ENCODE measurements at places on chromosomes 6 and 20.

- DNase-seq = no peak
These were observed 153.0 kb downstream of the LPA start for GRCh38 chr6:160510976-160511617.

DNA sequence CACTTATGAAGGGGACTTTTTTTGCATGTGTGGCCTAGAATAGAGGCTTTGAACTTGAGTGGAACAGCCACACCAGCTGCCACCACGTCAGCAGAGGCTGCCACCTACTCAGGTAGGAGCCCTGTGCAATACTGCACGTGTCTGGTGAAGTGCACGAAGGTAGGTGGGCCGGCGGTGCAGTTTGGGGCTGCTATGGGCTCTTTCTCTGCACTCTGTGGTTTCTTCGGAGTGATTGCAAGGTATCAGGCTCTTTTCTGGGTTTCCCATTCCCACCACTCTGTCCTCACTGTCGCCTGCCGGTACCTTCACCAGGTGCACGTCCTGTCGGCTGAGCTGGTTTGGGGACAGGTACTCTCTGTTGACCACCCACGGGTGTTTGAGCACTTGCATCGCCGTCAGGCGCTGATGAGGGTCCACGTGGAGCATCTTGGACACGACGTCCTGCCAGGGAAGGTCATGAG lies 30.8 kb upstream of the MPC1 start:
- DNase-seq = no peak

DNA sequence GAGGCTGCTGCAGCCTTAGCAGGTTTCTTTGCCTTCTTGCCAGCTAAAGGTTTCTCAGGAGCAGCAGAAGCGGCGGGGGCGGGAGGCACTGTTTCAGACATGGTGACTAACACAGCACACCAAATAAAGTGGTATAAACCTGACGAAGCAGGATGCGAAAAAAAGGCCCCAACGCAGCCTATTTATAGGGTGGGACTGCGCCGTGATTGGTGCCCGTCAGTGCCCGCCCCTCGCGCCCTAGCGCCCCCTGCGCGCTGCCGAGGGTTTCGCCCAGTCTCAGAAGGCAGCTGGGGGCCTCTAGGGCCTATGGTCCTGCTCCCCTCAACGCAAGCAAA lies 55.0 kb downstream of the TRIM38 start:
- no peak for DNase-seq

GRCh38 chr20:35215066-35215956 lies 11.2 kb upstream of the MMP24 start:
- DNase-seq = no peak

GRCh38 chr6:44131892-44132291 lies 4.5 kb downstream of the TMEM63B start:
- DNase-seq = no peak

DNA sequence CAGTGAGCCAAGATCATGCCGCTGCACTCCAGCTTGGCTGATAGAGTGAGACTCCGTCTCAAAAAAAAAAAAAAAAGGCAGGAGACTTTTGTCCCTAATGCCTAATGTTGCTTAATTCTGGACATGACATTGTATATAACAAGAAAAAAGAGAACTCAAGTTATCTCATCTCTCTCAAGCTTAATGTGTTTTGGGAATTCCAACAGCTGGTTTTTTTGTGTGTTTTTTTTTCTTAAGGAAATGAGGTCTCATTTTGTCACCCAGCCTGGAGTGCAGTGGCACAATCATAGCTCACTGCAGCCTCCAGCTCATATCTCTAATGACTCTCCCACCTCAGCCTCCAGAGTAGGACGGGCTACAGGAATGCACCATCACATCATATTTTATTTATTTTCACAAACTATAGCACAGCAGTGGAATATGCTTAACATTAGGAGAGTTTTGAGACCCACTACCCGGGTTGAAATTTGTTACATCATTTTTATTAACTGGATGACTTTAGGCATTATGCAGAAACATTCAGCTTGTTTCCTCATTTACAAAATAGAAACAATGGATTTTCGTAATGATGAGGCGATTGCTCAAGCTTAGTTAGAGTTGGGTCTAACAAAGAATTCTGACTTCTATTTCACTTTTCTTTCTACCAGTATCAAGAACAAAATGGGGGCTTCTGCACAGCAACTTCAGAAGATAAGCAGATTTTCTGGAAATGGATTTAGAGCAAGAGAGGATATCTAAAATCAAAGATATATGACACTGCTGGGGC lies 104.1 kb upstream of the BTN3A2 start:
- DNase-seq = no peak

DNA sequence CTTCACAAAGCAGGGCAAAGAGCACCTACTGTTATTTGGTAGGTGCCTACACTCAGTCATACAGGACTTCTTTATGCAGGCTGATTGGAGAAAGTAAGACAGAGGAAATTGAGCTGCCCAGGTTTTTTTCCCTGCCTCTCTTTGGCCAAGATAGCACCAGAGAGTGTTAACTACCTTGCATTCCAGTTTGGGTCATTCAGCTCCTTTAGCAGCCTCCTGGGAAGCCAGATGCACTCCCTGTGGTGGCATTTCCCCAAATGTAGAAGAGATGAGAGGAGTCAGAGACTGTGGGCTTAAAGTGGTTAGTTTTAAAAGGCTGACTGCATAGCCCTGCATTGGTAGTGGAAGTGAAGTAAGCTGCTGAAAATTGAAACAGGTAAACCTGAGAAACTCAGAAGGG lies 358.4 kb downstream of the BCKDHB start:
- DNase-seq = no peak
